Activated naive CD4-positive, alpha-beta T cell (primary cell): ENCODE measurements at places on chromosomes 6 and 20.

GRCh38 chr6:33088931-33089620 is 13.3 kb downstream of the HLA-DPB1 start:
- DNase-seq = no peak

- no peak for DNase-seq
These were observed 104.6 kb downstream of the DTD1 start for GRCh38 chr20:18692447-18692846.

- no peak for DNase-seq
These were observed 29.3 kb downstream of the RALGAPB start for GRCh38 chr20:38501858-38502436.

DNA sequence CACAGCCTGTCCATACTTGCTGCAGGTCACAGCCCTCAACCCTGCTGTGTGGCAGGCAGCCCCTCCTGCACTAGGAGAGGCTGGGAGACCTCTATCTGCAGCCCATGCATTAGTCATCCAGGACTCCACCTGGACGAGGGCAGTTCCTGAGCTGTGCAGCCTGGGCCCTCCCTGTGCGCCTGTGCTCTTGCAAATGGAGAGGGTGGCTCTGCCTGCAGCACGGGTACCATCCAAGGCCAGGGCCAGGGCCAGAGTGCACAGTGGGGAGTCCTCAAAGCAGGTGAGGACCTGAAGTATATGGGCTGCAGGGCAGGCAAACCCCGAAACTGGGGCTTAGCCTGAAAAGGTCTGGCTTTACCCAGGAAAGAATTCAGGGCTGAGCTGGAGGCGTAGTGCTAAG is 89.8 kb upstream of the PHACTR3 start:
- no peak for DNase-seq
